ENCODE measurements at places on chromosomes 3 and 15.

- DNase-seq: no peak
Observed at GRCh38 chr3:3705090-3705775, 94.0 kb upstream of the LRRN1 start.

- DNase-seq: no peak
Observed at GRCh38 chr3:38826001-38826400, 10.0 kb upstream of the SCN10A start.

DNA sequence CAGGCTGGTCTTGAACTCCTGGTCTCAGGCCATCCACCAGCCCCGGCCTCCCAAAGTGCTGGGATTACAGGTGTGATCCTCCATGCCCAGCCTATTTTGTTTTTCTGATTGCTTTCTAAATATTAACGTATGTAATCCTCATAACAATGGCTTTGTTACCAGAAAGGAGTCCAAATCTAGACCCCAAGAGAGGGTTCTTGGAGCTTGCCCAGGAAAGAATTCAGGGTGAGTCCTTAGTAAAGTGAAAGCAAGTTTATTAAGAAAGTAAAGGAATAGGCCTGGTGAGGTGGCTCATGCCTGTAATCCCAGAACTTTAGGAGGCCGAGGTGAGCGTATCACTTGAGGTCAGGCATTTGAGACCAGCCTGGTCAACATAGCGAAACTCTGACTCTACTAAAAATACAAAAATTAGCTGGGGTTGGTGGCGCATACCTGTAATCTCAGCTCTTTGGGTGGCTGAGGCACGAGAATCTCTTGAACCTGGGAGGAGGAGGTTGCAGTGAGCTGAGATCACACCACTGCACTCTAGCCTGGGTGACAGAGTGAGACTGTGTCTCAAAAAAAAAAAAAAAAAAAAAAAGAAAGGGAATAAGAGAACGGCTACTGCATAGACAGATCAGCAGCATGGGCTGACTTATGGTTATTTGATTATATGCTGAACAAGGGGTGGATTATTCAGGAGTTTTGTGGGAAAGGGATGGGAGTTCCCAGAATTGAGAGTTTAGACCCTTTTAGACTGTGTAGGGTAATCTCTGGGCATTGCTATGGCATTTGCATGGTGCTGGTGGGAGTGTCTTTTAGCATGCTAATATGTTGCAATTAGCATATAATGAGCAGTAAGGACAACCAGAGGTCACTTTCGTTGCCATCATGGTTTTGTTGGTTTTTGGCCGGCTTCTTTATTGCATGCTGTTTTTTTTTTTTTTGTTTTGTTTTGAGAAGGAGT lies 36.1 kb downstream of the TYRO3 start:
- DNase-seq: no peak

DNA sequence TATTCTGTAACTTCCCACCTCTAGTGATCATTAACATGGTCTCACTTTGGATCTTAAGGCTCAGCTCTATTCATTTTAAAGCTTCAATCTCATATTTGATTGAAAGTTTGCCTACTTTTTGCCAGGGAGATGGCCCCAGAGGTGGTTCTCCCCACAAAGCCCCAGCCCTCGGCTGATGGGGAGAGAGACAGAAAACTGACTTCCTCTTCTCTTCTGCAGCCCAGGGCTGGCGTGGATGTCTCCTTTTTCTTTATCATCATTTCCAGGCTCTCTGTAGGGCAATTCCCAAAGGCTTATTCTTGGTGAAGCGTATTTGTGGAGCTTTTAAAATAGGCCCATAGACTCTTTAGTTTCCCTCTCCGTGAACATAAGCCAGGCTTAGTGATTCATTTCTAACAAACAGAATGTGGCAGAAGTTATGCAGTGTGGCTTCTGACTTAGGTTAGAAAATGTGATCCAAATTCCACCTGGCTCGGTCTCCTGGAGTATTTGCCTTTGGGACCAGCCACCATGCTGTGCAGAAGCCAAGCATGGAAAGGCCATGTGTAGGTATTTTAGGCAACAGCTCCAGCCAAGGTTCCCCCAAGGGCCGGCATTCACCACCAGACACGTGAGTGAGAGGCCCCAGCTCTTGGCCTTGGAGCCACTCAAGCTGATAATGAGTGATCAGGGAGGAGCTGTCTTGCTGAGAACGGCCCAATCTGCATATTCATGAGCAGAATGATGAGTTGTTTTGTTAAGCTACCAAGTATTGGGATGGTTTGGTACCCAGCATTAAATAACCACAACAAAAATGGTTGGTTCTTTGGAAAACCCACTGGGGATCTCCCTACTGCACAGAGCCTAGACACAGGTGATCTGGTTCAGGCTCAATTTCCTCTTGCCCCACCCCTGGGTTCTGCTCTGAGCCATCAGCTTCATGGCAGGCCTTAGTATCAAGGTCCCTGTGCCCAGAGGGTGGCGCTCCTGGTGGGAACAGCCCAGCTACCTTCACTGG lies 353.2 kb upstream of the PROK2 start:
- DNase-seq: no peak

DNA sequence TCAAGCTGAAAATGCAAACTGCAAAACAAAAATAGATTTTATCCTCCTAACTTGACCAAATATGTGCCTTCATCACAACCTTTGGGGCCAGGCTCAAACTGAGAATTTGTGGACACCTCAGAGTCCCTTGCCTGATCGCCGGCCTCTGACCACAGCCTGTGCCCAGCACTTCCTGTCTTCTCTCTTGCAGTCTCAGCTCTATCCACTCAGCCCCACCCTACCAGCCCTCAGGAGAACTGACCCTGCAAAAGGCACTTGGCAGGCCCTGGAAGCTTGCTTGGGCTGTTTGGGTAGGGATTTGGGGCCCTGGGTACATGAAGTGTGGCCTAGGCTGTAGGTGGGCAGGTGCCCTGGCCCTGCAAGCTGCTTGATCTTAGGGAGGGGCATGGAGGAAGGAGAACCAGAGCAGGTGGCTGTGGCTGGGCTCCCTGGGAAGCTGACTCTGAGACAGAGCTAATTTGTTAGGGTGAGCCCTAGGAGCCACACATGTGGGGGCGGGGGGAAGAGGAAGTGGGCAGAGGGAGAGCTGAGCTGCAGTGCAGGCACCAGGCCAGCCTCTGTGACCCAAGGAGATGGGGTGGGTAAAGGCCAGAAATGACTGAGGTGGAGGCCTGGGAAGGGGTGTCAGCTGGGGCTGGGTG lies 8.6 kb downstream of the CLEC3B start:
- DNase-seq: no peak

GRCh38 chr3:930866-931265 lies 162.0 kb upstream of the CNTN6 start:
- no peak for DNase-seq

GRCh38 chr15:33448961-33449606 lies 138.3 kb downstream of the RYR3 start:
- DNase-seq: no peak
